ENCODE measurements at places on chromosomes 16 and 17.
A peak's percentile ranks its signal among the peaks of the same experiment; 100 is the strongest.

- DNase-seq = no peak
Observed at GRCh38 chr17:62045517-62045916, 19.6 kb downstream of the MED13 start.

DNA sequence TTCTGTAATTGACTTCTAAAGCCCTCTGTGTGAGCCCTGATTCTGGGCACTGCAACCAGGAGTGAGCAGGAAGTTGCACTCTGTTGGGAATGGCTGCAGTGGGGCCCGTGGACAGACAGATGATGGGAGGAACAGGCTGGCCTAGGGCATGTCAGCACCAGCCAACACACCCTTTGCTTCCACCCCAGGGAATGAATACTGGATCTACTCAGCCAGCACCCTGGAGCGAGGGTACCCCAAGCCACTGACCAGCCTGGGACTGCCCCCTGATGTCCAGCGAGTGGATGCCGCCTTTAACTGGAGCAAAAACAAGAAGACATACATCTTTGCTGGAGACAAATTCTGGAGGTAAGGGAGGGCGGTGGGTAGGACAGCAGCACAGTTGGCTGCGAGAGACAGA, 10.8 kb upstream of the LPCAT2 start:
- no peak for DNase-seq

GRCh38 chr17:57505841-57506773, 239.0 kb downstream of the CCDC182 start:
- no peak for DNase-seq

- DNase-seq = no peak
Observed at GRCh38 chr16:17194190-17194780, 276.5 kb downstream of the XYLT1 start.

DNA sequence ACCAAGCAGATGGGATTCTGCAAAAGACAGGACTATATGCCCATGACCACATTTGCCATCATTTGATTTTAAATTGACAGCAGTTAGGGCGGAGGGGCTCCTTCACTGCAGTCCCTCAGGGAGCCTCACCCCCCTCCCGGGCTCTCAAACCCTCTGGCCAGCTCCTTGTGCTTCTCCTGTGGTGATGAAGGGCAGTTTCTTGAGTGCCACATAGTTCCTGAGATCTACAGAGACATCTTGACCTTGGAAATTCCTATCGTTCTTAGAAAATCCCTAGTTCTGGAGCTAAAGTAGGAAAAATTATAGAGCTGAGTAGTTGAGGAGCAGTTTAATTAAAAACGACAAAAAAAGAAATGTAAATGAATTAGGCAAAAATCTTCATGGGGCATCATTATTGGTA, 231.5 kb downstream of the CCDC182 start:
- DNase-seq = no peak

GRCh38 chr17:40645943-40646342, 1.7 kb downstream of the SMARCE1 start:
- DNase-seq = no peak

DNA sequence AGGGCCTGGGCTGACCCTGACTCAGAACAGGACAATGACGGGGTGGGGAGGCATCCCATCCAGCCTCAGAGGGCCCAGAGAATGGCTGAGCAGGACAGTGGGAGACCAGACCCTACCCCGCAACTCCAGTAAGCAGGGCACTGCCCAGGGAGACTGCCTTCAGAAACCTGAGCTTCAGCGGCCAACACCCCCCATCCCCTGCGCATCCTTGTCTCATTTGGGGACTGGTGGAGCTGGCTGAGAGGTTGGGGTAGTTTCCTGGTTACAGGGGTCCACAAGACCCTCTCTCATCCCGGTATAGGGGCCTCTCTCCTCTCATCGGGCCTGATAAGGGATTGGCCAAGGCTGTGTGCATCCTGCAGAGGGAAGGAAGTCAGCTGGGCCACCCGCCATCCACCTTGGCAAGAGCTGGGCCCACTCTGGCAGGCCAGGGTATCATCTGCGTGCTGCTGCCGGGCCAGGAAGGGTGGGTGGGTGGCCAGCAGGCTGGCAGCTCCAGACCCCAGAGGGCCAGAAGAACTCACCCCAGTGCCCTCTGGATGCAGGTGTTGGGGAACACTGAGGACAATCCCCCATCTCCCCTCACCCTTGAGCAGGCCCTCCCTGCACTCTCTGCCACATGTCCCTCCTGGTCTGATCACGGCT, 229.1 kb downstream of the KATNIP start:
- peak; percentile 54 for DNase-seq

GRCh38 chr16:68826652-68827051, 16.7 kb upstream of the TANGO6 start:
- no peak for DNase-seq

DNA sequence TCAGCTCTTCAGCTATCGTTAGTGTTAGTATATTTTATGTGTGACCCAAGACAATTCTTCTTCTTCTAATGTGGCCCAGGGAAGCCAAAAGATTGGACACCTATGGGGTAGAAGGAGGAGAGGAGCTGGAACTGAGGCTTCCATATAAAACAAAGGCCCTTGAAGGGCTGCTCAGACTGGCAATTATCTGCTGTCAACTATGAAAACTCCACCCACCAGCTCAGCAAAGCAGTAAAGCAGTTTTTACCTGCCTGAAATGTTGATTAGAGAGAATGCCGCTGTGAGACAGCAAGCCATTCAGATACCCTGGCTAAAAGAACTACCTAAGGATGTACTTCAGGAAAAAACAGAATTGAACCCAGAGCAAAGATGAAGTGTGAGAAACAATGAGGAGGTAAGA, 45.9 kb upstream of the GNAO1 start:
- DNase-seq = no peak

DNA sequence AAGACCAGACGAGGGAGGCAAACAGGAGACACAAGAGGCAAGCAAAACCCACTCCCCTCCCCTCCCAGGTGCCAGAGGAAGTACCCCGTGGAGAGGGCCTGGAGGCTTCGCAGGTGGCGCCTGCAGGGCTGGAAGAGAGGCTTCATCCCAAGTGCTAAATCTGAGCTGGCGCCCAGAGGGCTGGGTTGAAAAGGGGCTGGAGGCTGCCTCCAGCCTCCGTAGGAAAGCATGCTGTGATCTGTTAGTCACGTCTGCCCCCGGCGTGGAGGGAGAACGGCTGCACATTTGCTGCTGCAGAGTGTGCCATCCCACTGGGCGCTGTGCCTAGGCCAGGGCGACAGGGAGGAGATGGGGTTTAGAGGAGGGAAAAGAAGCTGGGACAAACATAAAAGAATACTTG, 16.9 kb downstream of the RPH3AL start:
- DNase-seq = no peak

DNA sequence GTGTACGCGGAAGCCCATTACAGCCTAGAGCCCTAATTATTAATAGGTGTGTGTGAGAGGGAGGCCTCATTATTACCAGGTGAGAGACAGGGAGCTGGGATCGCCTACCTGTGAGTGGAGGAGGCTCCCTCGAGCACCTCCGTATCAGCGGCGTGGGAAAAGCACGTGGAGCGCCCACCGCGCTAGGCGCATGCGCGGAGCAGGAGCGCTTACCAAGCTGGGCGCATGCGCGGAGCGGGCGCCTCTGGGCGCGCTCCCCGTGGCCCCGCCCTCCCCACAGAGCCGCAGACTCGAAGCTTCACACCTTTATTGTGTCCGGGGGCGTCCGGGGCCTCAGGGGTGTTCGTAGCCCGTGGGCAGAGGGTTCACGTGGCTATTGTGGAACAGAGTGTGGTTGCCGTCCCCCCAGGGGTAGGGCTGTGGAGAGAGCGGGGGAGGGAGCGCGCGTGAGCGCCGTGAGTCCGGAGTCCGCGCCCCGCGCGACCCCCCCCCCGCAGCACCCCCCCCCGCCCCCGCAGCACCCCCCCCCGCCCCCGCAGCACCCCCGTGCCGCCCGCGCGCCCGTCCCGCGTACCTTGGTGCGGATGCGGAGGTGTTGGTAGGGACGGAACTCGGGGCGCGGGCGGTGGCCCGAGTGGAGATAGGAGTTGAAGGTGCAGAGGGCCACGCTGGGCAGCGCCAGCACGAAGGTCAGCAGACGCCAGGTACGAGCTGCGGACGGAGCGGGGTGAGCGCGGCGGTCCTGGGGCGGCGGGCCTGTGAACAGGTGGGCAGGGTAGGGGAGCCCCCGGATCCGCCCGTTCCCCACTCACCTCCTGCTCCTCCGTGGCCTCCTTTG, 500 bp downstream of the COX6A2 start:
- DNase-seq = peak; percentile 66

- DNase-seq = no peak
Observed at GRCh38 chr17:80916246-80916645, 75.4 kb upstream of the CHMP6 start.

GRCh38 chr17:49508061-49508865, 13.2 kb downstream of the NGFR start:
- no peak for DNase-seq
